HT-29 (cell line): ENCODE measurements at places on chromosomes 5 and 9.

- DNase-seq, result no peak
Measured at GRCh38 chr5:109959652-109960051, 269.9 kb downstream of the MAN2A1 start.

DNA sequence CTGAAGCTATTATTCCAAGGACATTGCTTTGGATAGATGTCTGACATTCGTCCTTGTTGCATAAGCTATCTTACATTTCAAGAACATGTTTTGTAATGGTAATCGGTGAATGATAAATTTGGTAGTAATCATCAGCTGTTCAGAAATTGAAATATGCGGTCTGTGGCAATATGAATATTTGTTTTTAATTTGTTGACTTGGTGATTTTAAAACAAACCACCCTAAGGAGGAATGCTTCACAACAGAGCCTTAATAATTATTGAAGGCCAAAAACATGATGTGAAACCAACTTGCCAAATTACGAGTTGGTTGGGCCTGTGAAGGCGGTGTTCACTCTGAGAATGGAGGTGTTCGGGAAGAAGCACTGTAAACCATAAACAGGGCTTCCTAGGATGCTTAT, 149.7 kb upstream of the TUT7 start:
- no peak for DNase-seq

GRCh38 chr9:101468116-101468515, 32.5 kb upstream of the ALDOB start:
- DNase-seq, result no peak

DNA sequence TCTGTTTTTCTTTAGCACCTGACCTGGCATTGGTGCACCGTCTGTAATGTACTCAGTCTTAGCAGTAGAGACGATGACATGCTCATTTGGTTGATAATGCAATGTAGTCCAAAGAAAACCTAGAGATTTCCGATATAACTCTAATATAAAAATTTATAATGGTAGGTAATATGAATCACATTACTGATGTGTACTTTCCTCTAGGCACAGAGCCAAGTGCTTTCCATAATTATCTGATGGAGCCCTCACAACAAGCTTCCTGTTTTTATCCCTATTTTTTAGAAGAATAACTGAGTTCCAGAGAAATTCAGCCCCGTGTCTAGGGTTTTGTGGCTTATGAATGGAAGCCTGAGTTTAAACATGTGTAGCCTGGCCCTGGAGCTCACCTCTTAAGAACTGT, 53.7 kb downstream of the KDM4C start:
- no peak for DNase-seq

DNA sequence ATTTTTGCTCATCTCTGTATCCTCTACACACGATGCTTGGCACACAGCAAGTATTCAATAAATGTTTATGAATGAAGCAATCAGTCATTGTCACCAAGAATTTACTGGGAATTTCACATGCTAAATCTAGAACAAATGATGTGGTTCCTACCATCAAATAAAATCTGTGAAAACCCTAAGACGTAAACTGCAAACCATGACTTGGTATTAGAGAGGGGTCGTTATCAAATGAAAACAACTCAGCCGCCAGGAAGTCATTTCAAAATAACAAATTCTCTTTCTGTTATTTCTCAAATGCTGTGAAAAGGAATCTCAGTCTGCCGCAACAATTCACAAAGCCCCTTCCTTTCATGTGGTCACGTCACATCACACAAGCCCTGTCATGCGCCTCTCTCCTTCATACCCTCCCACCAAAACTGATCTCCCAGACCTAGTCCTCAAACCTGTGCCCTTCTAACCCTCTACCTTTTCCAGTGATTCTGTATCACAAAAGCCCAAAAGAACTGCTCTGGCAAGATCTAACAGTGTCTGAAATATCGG, 173.6 kb downstream of the DEPDC1B start:
- no peak for DNase-seq
